Activated T-cell treated with anti-CD3 and anti-CD28 coated beads, Interleukin-2, amount 50 U/mL, for 48 hours (primary cell): ENCODE measurements at places on chromosomes 11 and 22.

DNA sequence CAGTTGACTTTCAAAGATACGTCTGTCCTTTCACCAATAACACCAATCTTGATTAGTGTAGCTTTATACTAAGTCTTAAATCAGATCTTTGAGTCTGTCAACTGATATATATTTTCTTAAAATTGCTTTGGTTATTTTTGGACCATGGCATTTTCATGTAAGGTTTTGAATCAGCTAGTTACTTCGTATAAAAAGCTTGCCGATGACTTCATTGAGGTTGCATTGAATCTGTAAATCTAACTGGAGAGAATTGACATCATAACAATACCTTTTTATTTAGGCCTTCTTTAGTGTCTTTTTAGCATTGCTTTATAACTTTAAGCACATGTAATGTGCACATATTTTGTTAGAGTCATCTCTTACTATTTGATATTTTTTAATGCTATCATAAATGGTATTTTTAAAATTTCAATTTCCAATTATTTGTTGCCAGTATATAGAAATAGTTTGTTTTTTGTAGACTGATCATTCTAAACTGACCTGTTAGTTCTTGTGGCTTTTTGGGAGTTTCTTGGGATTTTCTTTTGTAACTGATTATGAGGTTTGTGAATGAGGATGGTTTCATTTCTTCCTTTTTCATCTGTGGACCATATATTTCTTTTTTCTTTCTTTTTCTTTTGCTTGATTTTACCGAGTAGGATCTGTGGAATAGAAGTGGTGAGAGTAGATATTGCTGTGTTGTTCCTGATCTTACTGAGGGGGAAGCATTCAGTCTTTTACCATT, 61.4 kb downstream of the DDX10 start:
- DNase-seq: no peak

DNA sequence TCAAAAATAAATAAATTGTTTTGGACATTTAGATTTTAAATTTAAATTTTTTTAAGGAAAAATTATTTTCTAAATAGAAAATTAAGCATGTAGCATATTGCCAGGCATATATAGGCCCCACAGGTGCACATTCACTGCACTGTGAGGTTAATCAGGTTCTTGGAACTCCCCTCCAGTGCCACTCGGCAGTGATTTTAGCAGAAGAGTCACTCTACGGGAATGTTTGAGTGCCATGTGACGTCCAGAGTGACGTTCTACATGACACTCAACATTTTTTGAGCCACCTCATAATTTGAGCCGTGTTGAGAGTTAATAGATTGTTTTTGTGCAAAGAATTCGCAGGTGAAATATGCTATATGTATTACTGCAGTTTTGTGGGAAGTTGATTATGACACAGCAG, 77.4 kb downstream of the SWAP70 start:
- no peak for DNase-seq

- peak; percentile 81 for DNase-seq
Observed at GRCh38 chr22:24429411-24430365, 2.3 kb downstream of the ADORA2A start.

GRCh38 chr11:69642549-69642912, 1.6 kb downstream of the CCND1 start:
- peak; percentile 58 for DNase-seq

- DNase-seq: no peak
Observed at GRCh38 chr11:80320765-80321164, 879.9 kb upstream of the TENM4 start.

- peak; percentile 41 for DNase-seq
Observed at GRCh38 chr11:40293655-40294348, 1165.7 kb downstream of the LRRC4C start.
